ENCODE measurements at places on chromosomes 2 and 18. TPM values are rescaled to one million over a fixed set of nuclear protein-coding genes. Genes with fewer than 3 reads are reported as not detected.

DNA sequence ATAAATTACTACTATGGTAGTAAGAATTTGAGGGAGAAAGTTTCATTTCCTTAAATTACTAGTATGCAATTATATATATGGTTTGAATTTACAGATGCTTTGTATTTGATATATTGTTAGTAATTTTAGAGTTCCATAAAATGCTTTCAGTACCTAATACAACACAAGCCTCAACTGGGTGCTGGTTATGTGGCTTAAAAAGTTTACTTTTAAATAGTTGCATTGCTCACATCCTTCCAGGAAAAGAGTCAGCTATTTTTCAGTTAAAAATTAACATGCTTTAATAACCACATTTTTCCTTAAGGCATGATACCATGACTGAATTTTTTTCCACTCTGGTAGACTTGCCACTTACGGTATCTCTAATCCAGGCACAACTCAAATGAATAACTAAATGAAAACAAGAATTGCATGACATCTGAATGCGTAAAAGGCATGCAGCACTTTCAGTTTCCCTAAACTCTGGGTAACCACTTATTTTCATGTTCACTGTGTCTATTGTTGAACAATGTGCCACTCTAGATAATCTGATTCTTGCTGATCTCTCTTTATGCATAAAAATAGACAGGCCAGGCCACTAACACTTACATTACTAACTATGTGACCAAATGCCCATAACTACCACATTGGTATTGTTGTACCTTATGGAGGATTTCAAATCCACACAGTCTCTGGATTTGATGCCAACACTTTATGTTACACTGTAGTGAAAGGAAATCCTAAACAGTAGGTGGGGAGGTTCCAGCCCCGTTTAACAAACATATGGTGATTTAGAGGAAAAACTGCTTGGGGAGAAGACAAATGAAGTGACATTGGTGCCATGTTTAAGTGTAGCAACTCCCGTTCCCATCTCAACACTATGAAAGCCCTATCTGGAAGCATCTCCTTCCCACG lies 35.5 kb upstream of the SLC35F5 start:
- ATAC-seq, result peak; percentile 87

Gene PSD4
- total RNA-seq, result 0.38 TPM

- ATAC-seq, result no peak
These were observed 43.8 kb upstream of the SCN9A start for GRCh38 chr2:166419616-166419934.

Gene GPR155
- 2.2 TPM for total RNA-seq

- ATAC-seq, result no peak
These were observed 6.4 kb upstream of the PROC start for GRCh38 chr2:127411653-127412369.

Gene PAIP2B
- 2.1 TPM for total RNA-seq

GRCh38 chr2:167198576-167198975 lies 310.3 kb downstream of the XIRP2 start:
- no peak for ATAC-seq

Gene TEX44
- 0.44 TPM for total RNA-seq

DNA sequence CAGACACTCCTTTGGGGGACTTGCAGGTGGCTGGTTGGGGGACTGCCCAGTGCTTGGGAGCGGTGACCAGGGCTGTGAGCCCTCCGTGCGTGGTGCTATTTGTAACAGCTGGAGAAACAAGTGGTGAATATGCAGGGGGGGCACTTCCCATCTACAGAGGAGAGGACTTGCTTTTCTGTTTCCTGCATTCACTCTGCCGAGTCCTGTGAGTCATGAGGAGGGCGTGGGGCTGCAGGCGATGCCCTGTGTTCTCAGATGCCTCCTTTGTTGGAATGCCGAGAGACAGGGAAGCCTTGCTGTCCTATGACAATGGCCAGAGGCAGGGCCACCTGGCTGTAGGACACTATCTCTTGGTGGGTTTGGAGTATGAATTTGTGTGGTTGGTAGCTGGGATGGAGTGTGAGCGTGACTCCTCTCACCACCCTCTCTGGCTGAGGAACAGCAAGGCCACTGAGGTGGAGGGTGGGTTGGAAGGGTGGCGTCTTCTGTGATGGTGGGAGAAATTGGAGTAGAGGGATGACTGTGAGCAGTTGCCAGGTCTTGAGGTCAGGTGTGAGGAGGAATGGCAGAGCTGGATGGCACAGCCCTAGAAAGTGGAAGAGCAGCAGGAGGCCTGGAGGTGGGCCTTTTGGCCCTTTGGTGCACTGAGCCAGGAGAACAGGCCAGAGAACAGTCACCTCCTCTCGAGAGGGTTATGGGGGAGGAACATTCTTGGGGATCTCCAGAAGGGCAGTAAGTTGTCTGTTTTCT lies 24.3 kb downstream of the FHOD3 start:
- ATAC-seq, result peak; percentile 100

DNA sequence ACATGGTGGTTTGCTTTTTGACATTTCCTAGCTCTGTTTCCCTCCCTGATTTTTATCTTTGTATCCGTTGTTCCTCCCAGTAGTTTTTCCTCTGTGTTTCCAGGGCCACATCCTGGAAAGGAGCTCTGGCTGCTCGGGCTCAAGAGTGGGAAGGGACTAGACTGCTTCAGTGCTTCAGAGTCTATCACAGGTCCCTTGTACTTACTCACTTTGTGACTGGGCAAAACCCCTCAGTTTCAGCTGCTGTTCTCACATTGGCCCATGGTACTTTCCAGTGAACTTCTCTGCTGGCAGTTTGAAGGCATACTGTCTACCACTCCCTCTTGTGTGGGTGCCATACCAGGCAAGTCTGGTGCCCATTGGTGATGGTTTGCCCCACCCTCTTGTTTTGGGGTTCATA lies 7.5 kb upstream of the STAMBP start:
- no peak for ATAC-seq

- no peak for ATAC-seq
These were observed 90.5 kb downstream of the ICOS start for GRCh38 chr2:204027091-204027490.

- no peak for ATAC-seq
These were observed 55.9 kb downstream of the TMEM185B start for GRCh38 chr2:120167272-120167671.

DNA sequence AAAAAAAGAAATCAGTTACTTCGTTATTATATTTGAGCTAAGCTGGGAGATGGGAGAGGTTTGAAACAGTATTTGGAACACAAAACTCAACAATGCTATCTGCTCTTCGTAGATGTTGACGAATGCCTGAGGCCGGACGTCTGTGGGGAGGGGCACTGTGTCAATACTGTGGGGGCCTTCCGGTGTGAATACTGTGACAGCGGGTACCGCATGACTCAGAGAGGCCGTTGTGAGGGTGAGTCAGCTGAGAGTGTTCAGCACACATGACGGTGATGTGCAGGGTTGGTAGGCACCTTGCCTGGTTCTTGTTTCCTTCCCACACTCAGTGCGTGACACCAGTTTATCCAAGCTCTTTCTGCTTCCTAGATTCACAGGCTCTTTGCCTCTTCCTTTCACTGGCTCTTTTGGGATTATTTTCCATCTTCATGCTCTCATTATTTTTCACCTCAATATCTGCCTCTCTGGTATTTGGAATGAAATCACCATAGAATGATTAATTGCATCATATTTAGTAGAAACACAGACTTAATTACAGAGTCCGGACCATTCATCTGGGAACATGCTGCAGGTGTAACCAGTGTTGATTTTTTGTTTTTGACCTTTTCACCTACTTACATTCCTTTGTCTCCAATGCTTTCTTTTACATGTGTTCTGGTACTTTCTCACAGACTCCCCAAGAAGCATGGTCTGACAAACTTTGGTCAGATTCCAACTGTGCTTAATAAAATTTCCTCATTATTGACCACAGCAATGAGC lies 200.6 kb upstream of the RASGRP3 start:
- peak; percentile 89 for ATAC-seq

GRCh38 chr18:13366131-13366530 lies 147.6 kb downstream of the LDLRAD4 start:
- ATAC-seq, result no peak

Gene SH2D6
- 5.2 TPM for total RNA-seq

GRCh38 chr2:46181789-46182530 lies 115.2 kb upstream of the EPAS1 start:
- peak; percentile 47 for ATAC-seq

Gene SMYD5
- 31.0 TPM for total RNA-seq

Gene SP5
- total RNA-seq, result 0.97 TPM

GRCh38 chr2:238418999-238419546 lies 7.7 kb upstream of the ASB1 start:
- ATAC-seq, result no peak

Gene CYP1B1
- total RNA-seq, result 0.31 TPM

Gene SP140
- total RNA-seq, result 0.38 TPM

DNA sequence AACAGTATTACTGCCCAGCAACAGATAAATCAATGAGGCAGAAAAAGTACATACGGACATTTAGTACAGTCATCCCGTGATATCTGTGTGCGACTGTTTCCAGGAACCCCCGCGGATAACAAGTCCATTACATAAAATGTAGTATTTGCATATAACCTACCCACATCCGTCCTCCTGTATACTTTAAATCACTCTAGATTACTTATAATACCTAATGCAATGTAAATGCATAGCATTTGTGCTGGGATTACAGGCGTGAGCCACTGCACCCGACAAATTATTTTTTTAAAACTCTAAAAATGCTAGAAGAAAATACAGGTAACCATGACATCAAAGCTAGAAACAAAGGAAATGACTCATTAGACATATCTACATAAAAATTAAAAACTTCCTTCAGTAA lies 91.6 kb downstream of the FAM161A start:
- ATAC-seq, result no peak

GRCh38 chr18:58391932-58392323 lies 237.0 kb downstream of the ALPK2 start:
- ATAC-seq, result peak; percentile 63

- no peak for ATAC-seq
These were observed 40.9 kb downstream of the UGP2 start for GRCh38 chr2:63882395-63883105.

Gene SIX3
- total RNA-seq, result 0.49 TPM

Gene OXER1
- 0.71 TPM for total RNA-seq

Gene ANKRD36
- 71.2 TPM for total RNA-seq

Data from motor neuron (in vitro differentiated cells).